ENCODE measurements at places on chromosomes 1 and 21.

GRCh38 chr1:168195199-168196135, 16.7 kb downstream of the TIPRL start:
- DNase-seq, result no peak
- H3K36me3 ChIP-seq, result peaks cover 73% of the 10 kb centered on the region
- H3K27me3 ChIP-seq, result no peaks in the 10 kb centered on the region
- H3K27ac ChIP-seq, result no peak overlapping the region
- no peaks in the 10 kb centered on the region for H3K4me1 ChIP-seq

GRCh38 chr1:95778217-95778616, 544.2 kb downstream of the RWDD3 start:
- no peaks in the 10 kb centered on the region for H3K36me3 ChIP-seq
- H3K27me3 ChIP-seq, result no peaks in the 10 kb centered on the region
- no peak overlapping the region for H3K4me3 ChIP-seq
- no peak overlapping the region for H3K27ac ChIP-seq

GRCh38 chr21:41328660-41329607, 12.3 kb downstream of the FAM3B start:
- H3K4me3 ChIP-seq, result no peak overlapping the region
- DNase-seq, result no peak
- no peaks in the 10 kb centered on the region for H3K36me3 ChIP-seq
- H3K27me3 ChIP-seq, result peaks cover 3% of the 10 kb centered on the region
- no peaks in the 10 kb centered on the region for H3K4me1 ChIP-seq

GRCh38 chr21:46356005-46356338, 32.0 kb downstream of the PCNT start:
- no peaks in the 10 kb centered on the region for H3K4me1 ChIP-seq
- H3K36me3 ChIP-seq, result peaks cover 62% of the 10 kb centered on the region
- H3K27me3 ChIP-seq, result no peaks in the 10 kb centered on the region
- H3K4me3 ChIP-seq, result no peak overlapping the region

GRCh38 chr1:21508580-21509350, 458 bp upstream of the ALPL start:
- peak; percentile 48 for DNase-seq
- no peak overlapping the region for H3K4me3 ChIP-seq
- H3K4me1 ChIP-seq, result peaks cover 6% of the 10 kb centered on the region
- peaks cover 16% of the 10 kb centered on the region for H3K27me3 ChIP-seq
- H3K27ac ChIP-seq, result no peak overlapping the region

- no peak for DNase-seq
- H3K4me3 ChIP-seq, result no peak overlapping the region
- H3K27ac ChIP-seq, result no peak overlapping the region
- no peaks in the 10 kb centered on the region for H3K27me3 ChIP-seq
- H3K36me3 ChIP-seq, result no peaks in the 10 kb centered on the region
Observed at GRCh38 chr1:41795205-41795762, 123.4 kb downstream of the HIVEP3 start.

- no peak for DNase-seq
- no peaks in the 10 kb centered on the region for H3K27me3 ChIP-seq
- H3K4me1 ChIP-seq, result no peaks in the 10 kb centered on the region
- H3K36me3 ChIP-seq, result no peaks in the 10 kb centered on the region
- no peak overlapping the region for H3K27ac ChIP-seq
- no peak overlapping the region for H3K4me3 ChIP-seq
Observed at GRCh38 chr1:177798614-177799013, 171.2 kb downstream of the SEC16B start.

DNA sequence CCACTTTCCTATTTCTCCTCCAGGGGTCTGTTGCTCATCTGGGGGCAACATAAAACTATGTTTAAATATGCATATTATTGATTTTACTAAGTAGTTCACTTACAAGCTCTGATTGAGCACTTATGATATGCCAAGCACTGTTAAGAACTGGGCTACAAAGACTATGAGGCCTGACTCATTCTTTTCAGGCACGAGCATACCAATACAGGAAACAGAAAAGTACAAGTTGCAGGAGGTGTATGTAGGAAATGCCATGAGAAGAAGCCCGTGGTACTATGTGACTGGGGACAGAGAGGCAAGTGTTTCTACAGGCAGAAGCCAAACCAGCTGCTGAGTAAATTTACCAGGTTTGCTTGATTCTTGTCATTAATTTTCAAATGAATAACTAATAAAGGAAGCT, 120.4 kb upstream of the PTGFR start:
- no peaks in the 10 kb centered on the region for H3K4me1 ChIP-seq
- DNase-seq, result no peak
- no peak overlapping the region for H3K4me3 ChIP-seq
- no peaks in the 10 kb centered on the region for H3K36me3 ChIP-seq
- H3K27me3 ChIP-seq, result no peaks in the 10 kb centered on the region

DNA sequence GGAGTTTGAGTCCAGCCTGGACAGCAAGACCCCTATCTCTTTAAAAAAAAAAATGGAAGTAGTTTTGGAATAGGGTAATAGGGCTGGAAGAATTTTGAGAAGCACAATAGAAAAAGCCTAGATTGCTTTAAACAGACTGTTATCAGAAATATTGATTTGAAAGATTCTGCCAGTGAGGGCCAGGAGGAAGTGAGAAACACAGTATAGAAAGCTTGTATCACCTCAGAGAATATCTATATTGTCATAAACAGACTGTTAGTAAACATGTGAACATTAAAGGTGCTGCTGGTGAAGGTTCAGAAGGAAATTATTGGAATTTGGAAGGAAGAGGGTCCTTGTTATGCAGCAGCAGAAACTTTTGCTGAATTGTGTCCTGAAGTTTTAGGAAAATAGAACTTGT, 24.8 kb upstream of the PSEN2 start:
- H3K36me3 ChIP-seq, result no peaks in the 10 kb centered on the region
- H3K4me3 ChIP-seq, result no peak overlapping the region
- no peaks in the 10 kb centered on the region for H3K4me1 ChIP-seq
- no peak overlapping the region for H3K27ac ChIP-seq
- no peaks in the 10 kb centered on the region for H3K27me3 ChIP-seq

DNA sequence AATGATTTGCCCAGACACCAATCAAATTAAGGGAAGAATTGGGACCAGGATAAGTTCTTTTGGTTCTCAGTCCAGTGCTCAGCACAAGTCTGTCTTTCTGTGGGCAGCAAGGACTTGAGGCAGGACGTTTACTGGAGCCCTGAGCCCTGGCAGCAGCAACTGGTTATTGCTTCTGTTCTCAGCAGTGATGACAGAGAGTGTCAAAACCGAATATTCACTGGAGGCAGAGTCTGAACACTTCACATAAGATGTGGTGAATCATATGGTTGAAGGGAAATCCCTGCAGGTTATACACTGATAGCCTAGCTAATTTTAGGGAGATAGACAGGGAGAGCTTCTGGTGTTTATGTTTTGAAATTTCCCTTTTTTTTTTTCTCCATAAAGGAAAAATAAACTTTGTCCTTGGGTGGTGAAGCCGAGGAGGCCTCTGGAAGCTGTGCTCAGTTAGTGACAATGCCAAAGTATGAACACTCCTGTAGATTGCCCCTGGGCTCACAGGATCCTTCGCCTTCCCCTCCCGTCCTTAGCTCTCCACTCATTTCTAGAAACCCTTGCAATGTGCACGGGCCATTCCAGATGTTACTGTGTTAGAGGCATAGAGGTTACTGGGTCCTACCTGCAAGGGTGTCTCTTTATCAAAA, 26.3 kb upstream of the TSPAN2 start:
- no peak overlapping the region for H3K4me3 ChIP-seq
- peaks cover 4% of the 10 kb centered on the region for H3K27me3 ChIP-seq
- no peak for DNase-seq
- H3K36me3 ChIP-seq, result no peaks in the 10 kb centered on the region

DNA sequence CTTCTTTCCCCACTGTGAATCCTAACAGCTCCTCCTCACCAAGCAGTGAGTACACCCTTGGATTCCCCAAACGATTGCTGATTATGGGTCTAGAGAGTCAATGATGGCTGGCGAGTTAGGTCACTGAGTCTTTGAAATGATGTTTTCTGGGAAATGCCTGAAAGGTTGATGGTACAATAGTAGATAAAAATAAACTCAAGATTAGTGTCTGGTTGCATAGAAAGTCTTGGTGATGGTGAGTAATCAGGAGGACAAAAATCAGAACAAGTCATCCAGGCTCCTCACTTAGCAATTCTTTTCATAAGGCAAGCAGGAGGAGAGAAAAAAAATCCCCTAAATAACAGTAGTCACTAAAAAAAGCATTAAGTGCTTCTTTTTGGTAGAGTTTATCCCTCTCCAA, 22.6 kb downstream of the HLX start:
- no peak overlapping the region for H3K4me3 ChIP-seq
- no peaks in the 10 kb centered on the region for H3K4me1 ChIP-seq
- H3K27ac ChIP-seq, result no peak overlapping the region
- H3K36me3 ChIP-seq, result no peaks in the 10 kb centered on the region
- no peaks in the 10 kb centered on the region for H3K27me3 ChIP-seq

DNA sequence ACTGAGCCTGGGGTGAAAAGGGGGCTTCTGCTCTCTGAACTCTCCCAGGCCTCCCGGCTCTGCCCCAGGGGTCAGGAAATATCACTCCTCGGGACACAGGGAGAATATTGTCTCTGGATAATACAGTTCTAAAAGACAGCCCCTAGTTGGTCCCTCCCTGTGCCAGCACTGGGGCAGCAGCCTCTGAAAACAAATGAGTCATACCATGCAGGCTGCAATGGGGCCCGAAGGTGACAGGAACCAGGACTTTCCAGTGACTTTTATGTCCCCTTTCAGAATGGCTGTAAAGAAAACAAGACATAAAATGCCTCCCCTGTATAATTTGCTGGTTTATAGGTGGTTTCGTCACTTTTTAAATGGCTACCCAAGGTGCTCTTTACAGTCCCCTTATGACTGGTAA, 360.0 kb downstream of the NPHP4 start:
- DNase-seq, result no peak
- H3K36me3 ChIP-seq, result no peaks in the 10 kb centered on the region
- no peaks in the 10 kb centered on the region for H3K27me3 ChIP-seq
- no peak overlapping the region for H3K27ac ChIP-seq

GRCh38 chr1:155966750-155967149, 11.6 kb downstream of the ARHGEF2 start:
- peaks cover 50% of the 10 kb centered on the region for H3K4me1 ChIP-seq
- peaks cover 77% of the 10 kb centered on the region for H3K36me3 ChIP-seq
- no peak for DNase-seq
- no peak overlapping the region for H3K4me3 ChIP-seq
- H3K27me3 ChIP-seq, result no peaks in the 10 kb centered on the region
- H3K27ac ChIP-seq, result peak overlapping the region; percentile 72

DNA sequence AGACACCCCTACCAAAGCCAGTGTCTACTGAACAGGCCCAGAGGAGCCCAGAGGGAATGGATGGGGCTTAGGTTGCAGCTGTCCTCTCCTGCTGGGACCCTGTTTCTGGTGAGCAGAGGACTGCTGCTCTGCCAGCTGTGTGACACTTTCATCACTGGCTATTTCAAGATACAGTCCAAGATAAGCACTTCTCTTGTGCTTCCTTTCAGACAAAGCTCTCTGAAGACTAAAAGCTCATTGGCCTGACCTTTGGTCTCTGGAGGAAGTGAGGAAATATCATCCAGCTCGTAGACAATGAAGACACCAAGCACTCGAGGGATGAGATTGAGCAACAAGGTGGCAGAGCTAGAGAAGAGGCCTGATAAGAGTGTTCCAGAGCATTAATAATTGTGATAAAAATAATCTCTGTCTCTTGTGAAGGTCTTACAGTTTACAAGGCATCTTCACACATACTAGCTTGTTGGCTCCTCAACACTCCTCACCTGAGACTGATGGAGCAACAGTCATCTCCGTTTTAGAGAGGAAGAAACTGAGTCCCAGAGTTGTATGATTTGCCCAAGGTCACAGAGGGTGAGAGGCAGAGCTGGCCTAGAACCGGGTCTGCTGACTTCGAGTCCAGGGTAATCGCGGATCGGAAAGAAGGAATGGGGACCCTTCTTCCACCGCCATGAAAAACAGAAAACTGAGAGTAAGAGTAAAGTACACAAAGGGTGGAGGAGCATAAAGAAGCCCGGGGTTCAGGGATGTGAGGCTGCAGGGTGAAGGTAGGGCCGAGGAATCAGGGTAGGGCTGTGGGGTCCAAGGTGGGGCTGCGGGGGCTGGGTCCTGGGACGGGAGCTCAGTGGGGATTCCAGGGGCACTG, 666 bp downstream of the PAFAH2 start:
- H3K4me3 ChIP-seq, result peak overlapping the region; percentile 78
- H3K27me3 ChIP-seq, result no peaks in the 10 kb centered on the region
- H3K27ac ChIP-seq, result peak overlapping the region; percentile 94
- DNase-seq, result peak; percentile 6
- peaks cover 27% of the 10 kb centered on the region for H3K4me1 ChIP-seq

GRCh38 chr1:180215856-180216625, 14.0 kb upstream of the LHX4 start:
- no peaks in the 10 kb centered on the region for H3K36me3 ChIP-seq
- H3K4me1 ChIP-seq, result peaks cover 10% of the 10 kb centered on the region
- DNase-seq, result no peak
- H3K4me3 ChIP-seq, result no peak overlapping the region
- H3K27me3 ChIP-seq, result no peaks in the 10 kb centered on the region

GRCh38 chr1:186628910-186629309, 51.3 kb downstream of the PTGS2 start:
- no peak overlapping the region for H3K4me3 ChIP-seq
- no peaks in the 10 kb centered on the region for H3K36me3 ChIP-seq
- no peak overlapping the region for H3K27ac ChIP-seq
- DNase-seq, result no peak

DNA sequence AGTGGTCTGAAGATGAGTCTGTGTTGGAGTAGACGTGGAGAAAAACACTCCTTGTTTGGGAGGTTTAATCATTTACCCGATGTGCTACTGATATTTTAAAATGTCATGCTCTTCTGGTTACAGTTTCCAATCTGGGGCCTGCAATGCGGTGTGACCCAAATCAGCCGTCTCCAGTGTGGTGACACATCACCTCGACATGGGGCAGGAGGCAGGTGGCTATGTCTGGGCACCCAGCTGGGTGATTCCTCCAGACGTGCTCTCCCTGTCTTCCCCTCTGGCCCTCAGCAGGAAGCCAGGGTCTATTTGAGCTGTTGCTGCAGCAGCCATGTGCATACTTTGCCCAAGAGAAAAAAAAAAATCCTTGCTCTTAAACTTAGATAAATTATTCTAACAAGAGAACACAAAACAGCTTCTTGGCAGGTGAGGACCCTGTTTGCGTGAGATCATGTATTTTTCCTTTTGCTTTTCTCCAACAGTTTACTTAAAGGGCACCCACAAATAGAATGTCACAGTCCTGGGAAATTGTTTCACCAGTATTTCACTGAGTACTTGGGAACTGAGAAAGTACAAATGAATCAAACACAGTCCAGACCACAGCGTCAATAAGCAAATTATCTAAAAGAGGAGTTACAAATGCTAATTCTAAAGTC, 38.9 kb upstream of the MAP10 start:
- no peak overlapping the region for H3K4me3 ChIP-seq
- no peaks in the 10 kb centered on the region for H3K36me3 ChIP-seq
- DNase-seq, result no peak
- no peaks in the 10 kb centered on the region for H3K4me1 ChIP-seq
- peaks cover 2% of the 10 kb centered on the region for H3K27me3 ChIP-seq

DNA sequence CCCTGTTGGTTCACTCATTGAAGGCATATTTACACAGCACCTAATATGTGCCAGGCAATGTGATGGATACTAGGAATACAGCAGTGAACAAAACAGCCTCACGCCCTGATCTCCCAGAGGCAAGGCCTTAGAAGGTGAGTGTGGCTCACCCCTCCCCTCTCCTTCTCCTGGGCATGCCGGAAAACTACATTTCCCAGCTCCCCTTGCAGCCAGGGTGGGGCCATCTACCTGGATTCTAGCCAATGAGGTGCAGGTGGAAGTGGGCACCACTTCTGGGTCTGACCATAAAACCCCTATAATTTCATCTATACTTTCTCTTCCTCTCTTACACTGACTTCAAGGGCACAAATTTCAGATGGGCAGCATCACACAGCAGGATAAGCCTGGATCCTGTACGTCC, 63.8 kb downstream of the FBXO2 start:
- no peaks in the 10 kb centered on the region for H3K36me3 ChIP-seq
- H3K4me3 ChIP-seq, result no peak overlapping the region
- no peak for DNase-seq
- H3K4me1 ChIP-seq, result no peaks in the 10 kb centered on the region
- H3K27me3 ChIP-seq, result no peaks in the 10 kb centered on the region
- no peak overlapping the region for H3K27ac ChIP-seq

Measured in CD4-positive, CD25-positive, alpha-beta regulatory T cell (primary cell).